ENCODE measurements at places on chromosomes 1 and 21. TPM values are rescaled to one million over a fixed set of nuclear protein-coding genes. Genes with fewer than 3 reads are reported as not detected.

GRCh38 chr1:155858800-155859233 lies 550 bp upstream of the SYT11 start:
- peak; percentile 12 for DNase-seq

DNA sequence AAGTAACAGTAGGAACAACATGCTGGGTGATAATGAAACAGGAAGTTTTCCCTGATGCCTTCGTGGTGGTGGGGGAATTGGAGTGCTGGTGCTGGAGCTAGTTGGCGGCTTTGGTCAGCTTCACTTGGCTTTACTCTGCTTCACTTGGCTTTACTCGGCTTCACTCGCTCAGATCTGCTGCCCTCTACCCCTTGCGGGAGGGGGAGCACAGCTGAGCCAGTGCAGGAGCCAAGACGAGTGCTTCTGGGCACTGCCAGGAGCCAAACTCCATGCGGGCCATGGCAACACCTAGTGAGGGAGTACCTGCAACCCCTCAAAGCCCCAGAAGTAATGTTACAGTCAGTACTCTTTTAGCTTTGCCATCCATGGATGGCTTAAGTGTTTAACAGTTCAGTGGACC lies 10.6 kb upstream of the PRKACB start:
- DNase-seq: no peak

GRCh38 chr1:64469116-64469976 lies 583 bp upstream of the CACHD1 start:
- no peak for DNase-seq

The IGSF9 gene
- not detected for total RNA-seq

DNA sequence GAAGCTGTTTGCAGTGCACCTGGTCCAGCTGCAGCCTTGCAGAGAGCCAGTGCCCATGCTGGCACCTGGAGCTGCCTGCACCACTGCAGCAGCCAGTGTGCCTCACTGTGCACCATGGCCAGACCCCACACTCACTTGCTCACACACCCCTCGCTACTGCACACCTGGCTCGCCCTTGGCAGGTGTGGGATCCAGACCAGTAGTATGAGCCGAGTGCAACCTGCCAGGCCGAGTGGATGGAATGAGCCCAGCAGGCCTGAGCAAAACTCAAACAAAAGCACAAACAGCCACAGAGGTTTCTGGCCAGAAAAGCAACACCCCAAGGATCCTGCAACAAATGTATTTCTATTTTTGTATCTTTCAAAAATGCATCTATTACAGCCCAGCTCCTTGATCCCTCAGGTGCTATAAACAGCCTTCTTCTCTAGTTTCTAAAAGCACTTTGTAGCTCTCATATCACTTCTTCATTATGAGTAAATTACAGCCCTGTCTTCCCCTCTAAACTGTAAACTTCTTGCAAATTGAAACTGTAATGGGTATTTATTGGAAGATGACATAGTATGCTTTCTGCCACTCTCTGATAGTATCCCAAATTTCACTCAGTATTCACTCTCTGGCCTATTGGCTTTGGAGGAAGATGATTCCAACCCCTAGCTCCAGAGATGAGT lies 72.2 kb upstream of the LPGAT1 start:
- DNase-seq: no peak

The LSS gene
- total RNA-seq: 30.5 TPM

DNA sequence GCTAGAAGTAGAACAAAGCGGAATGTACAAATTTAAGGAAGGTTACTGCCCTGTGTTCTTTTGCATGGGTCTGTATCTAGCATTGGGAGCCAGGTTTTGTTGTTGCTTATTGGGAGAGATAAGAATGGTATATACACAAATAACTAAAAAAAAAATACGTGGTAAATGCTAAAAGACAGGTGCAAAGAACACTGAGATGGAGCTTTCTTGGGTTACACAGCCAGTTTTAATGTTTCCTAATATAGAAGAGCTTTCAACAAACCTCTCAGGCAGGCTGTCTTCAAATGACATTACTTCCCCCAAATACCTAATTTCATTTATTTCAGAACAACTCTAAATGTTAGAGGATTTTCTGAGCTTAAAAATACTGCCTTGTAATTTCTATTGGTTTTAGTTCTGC lies 1.4 kb upstream of the MDM4 start:
- DNase-seq: no peak

DNA sequence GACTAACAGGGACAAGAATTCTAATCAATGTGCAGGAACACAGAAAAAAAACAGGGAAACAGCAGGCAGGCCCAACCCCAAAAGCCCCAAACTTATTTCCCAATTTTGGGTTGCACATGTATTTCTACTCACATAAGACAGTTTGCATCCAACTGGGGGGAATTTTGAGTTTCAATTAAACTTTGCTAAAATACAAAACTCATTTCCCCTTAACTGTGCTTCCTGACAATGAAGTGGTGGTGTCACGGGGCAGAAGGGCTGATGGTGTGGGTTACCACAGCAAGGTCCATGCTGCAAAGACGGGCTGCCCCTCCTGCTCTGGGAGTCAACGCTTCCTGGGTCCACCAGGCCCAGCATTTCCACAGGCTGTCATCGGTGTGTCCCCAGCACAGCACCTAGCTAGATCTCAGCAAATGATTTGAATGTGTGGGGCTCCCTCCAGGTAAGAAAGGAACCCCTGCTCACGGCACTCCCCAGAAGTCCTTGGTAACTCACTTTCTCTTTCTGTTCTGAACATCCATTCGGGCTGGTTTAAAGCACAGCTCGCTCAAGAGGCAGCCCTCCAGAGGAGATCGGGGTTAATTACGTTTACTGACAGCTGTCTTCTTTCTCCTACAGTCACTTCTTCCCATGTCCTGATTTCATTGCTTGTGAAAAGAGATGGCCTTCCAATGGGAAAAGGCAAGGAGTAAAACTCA lies 27.4 kb downstream of the HIVEP3 start:
- DNase-seq: peak; percentile 61

The MYOG gene
- total RNA-seq: not detected

The BCL2L15 gene
- 0.39 TPM for total RNA-seq

GRCh38 chr21:38301321-38302214 lies 44.8 kb downstream of the KCNJ15 start:
- no peak for DNase-seq

- no peak for DNase-seq
Measured at GRCh38 chr1:185803241-185803640, 69.0 kb downstream of the HMCN1 start.

Data from activated T-helper 2 cell treated with anti-CD3 and anti-CD28 coated beads, Interferon-gamma antibody, Interleukin-2, Interleukin-4, amounts not matched to agents 10 μg/mL and 5 μg/mL and 100 μg/mL, durations not matched to agents 14 hours and 24 hours and 36 hours (primary cell).